ENCODE measurements at places on chromosomes 5 and 9.
A peak's percentile ranks its signal among the peaks of the same experiment; 100 is the strongest.

DNA sequence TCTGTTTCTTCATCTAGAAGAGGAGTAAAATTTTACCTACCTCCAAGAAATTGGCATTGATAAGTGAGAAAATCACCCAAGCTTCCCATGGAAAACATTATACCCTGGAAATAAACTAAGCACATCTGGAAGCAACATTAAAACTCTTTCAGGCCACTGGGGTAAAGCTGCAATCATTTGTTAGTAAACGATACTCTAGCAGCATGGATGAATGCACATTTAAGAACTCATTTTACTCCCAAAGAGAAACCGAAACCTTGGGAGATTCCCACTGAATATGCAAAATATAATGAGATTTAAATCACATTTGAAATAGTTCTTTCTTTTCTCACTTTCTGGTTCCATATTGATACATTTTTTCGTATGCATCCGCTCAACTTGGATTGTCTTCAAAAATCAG is 467.5 kb downstream of the EFNA5 start:
- DNase-seq: no peak

GRCh38 chr5:1186351-1187233 is 14.8 kb upstream of the SLC6A19 start:
- DNase-seq: no peak

DNA sequence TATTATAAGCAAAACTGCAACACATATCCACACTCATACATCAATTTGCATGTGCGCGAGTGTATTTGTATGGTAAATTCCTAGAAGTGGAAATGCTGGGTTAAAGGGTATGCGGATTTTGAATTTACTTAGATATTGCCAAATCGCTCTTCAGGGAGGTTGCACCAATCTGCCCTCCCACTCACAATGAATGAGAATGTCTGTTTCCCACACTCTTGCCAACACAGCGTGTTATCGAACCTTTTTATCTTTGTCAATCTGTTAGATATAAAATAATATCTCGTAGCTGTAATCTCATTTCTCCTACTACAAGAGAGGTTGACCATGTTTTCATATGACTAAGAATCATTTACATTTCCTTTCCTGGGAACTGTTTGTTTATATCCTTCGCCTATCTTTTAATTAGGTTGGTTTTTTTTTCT is 35.7 kb downstream of the LHX2 start:
- no peak for DNase-seq

GRCh38 chr5:50365426-50366251 is 75.4 kb downstream of the EMB start:
- no peak for DNase-seq

DNA sequence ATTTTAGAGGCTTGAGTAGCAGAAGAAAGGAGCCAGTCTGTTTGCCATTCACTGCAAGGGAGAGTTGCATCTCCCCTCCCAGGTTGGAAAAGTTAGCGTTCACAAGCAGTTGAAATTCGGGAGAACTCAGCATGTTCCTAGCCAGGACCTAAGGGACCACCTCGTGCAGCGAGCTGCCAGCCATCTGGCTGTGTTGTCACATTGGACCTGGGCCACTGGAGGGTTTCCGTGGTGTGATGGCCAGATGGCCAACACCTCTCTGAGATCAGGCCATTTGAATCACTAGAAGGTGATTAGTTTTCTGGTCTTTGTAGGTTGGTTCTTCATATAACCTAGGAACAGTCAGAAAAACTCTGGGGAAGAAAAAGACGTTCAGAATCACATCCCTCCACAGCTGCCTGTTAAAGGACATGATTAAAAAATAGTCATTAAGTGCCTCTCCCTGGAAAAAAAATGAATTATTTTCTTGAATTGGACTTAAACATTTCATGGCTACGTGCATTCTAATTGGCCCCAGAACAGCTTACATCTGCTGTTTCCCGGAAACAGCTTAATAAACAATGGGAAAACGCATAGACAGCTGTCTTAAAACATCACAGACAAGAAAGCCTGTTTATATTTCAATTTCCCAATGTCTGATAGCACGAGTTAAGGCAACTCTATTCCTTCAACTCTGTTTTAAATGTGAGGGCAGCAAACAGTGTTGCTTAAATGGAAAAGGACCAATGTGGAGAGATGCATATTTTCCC is 303.9 kb downstream of the TENT4A start:
- no peak for DNase-seq

GRCh38 chr5:57715296-57715695 is 232.7 kb upstream of the ACTBL2 start:
- DNase-seq: peak; percentile 21

DNA sequence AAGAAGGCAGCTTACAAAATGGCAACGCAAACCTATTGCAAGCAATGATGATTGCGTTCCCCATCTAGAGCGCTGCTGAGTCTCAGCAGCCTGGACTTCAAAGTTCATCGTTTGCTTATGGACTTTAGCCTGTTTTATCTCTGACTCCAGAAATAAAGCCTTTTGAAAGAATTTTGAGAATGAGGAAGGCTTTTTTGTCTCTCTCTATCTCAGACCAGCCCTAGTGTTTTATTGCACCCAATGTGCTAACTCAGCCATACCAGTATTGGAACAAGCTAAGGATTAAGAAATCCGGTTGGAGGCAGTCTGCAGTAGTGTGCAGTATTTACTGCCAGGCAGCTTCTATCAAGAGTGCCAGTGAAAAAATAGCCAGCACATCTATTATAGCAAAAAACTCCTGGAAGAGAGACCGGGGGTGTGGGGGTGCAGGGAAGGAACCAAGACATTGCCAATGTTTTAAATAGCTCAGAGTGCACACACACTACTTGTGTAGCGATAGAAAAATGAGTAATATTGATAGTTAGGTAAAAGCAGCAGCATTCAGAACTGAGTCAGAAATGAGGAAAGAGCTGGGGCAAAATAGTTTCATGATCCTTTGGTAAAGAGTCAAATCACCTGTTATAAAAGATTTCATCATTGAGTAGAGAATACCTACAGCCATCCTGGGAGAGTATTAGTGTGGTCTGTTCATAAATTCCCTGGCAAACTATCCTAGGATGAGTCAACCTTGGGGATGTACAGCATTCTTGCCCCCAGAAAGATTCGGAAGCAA is 219.0 kb downstream of the ZNF608 start:
- DNase-seq: no peak

DNA sequence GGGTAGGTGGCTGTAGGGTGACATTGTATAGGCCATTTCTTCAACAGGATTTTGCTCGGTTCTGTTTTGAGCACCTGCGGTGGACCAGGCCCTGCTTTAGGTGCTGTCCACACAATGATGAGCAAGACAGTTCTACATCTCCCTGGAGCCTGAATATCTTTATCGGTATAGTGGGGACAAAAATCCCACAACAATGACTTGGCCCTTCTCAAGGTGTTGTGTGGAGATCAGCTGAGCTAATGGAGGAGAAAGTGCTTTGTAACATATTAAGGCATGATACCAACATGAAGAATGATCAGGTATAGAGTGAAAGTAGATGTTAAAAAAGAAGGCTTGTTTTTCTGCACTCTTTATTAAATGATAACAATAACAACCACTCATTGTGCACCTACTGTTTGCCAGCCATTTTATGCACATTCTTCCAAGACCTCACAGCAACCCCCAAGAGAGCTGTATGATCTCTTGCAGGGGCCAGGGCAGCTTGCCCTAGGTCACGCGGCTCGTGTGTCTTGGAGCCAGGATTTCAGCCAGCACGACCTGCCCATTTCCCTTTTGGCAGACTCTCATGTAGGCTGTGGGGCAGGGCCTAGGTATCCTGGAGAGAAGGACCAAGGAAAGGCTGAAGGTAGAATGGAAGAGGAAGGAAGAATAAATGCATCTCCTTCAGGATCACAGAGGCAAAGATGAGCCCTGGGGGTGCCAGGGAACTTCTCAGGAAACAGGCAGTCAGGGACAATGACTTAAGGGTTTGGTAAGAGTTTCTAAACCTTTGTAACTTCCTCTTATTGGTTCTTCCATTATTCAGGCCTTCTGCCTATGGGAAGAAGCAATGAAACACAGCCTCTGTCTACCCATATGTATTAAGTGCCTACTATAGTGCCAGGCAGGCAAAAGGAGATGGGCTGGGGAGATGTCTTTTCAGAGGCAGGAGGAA is 50.0 kb upstream of the PPARGC1B start:
- DNase-seq: no peak

- DNase-seq: no peak
Observed at GRCh38 chr5:76751291-76751690, 35.4 kb downstream of the F2R start.

DNA sequence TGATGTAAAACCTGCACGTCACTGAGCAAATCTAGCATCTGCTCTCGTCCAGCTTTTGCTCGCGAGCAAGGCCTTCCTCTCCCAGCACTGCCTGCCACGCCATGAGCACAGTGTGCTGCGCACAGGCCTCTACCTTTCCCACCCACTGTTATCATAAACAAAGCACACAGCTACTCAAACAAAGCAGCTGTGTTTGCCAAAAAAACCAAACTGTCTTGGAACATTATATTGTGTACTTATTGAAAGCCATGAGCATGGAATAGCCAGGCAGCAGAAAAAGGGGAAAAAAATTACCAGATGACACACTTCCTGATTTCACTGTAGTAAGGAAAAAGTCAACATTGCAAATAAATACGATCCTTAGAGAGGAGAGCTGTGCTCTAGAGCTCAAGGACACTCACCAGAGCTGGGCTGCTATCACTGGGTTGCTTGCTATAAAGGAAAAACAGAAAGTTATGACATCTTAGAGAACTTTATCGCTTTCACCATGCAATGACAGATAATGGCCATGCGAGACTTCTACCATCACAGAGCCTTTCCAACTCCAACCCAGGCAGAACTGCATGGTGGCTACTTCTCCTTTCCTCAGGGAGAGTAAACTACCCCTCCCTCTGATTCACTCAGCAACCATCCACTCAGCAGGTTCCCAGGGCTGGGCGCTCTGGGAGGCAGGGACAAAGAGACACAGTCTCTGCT is 69.6 kb downstream of the EPB41L4B start:
- DNase-seq: peak; percentile 75

DNA sequence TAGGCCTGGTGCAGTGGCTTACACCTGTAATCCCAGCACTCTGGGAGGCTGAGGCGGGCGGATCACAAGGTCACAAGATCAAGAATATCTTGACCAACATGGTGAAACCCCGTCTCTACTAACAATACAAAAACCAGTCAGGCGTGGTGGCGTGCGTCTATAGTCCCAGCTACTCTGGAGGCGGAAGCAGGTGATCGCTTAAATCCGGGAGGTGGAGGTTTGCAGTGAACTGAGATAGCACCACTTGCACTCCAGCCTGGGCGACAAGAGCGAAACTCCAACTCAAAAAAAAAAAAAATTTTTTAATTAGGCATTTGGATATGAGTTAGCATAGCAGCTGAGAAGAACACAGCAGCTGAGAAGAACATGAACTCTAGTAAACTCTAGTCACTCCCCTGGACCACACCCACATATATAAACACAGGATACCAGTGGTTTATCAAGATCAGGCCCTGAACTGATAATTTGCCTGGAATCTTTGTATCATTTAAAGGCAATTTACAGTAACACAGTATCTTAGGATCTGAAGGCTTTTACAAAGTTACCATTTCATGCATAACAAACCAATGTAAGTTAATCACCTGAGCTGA is 4.6 kb upstream of the UGCG start:
- no peak for DNase-seq

DNA sequence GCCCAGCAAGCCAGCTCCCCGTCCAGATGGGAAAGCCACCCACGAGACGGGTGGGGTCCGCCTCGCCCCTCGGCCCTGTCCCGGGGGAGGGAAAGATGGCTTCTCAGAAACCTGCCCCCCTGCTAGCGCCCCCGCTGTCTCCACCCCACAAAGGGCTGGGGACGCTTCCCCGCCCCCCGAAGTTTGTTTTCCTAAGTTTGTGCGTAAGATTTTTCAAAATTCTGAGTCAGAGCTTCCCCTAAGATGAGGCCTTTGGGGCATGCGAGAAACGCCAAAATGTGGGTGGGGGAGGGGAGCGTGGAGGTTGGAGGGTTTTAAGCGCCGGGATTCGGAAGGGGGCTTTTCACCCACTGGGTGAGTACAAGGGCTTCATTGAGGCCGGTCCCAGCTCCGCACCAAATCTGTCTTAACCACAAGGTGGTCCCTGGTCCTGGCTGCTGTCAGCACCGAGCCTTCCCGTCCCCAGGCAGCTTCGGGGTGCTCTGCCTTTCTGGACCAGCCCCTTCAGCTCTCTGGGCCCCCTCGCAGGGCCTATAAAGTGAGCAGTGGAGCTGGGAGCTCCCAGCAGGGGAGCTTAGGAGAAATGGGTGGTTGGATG is 32.3 kb downstream of the PRRX2 start:
- peak; percentile 95 for DNase-seq

DNA sequence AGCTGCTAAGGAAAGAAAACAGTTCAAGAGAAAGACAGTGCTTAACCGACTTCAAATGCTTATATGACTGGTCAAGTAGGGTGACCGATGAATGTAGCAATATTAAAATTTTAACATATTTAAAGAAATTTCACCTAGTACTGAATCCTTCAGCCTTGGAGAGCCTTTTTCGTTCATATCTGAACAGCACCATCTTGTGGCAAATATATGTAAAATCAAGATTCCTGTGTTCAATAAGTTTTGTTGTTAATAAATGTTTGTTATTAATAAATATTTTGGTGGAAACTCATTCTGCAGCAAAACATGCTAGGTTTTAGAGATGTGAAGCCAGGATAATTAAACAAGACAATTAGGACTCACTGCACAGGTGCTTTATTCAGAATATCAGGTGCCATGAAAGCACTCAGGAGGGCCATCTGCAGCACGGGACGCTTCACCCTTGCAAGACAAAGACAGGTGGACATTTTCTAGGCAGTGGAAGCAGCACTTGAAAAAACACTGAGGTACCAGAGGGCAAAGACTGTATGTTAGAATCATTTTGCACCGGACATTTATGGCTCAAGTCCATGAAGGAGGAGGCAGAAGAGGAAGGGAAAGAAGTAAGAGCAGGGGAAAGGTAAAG is 15.6 kb downstream of the TICAM2 start:
- DNase-seq: peak; percentile 49

DNA sequence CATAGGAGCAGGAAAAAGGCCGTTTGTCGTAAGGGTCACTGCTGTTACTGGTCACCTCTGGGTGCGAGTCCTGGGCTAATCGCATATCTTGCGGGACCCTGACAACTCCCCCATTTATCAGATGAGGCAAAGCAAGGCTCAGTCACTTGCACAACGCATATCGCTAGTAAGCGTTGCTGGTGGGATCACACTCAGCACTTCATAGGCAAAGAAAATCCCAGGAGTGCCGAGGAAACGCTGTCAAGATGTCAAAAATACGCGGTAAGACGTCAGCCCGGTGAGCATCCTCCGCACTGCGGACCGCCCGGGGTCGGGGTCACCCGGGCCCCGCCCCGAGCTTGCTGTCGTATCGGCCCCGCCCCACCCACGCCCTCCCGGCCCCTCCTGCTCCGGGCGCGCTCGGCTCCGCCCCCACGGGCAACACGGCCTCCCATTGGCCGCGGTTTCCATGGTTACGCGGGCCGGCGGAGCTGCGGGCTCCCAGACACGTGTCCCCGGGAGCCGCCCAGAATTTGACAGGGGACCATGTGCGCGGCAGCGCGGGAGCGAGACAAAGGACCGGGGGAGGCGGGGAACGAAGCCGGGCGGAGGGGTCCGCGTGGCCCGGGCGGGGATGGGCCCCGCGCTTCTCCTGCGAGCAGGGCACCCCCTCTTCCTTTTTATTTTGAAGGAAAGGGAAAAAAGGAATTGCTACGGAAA is 80.2 kb upstream of the IER5L start:
- DNase-seq: no peak

- DNase-seq: no peak
Observed at GRCh38 chr9:1052365-1053281, 2.5 kb downstream of the DMRT2 start.

- DNase-seq: no peak
Observed at GRCh38 chr5:150559701-150560100, 51.8 kb downstream of the NDST1 start.

All from SJSA1 (cell line).